SW480 (cell line): ENCODE measurements at places on chromosomes 13 and 19.

GRCh38 chr13:45473627-45474026 is 8.9 kb downstream of the COG3 start:
- DNase-seq = peak; percentile 16

- no peak for DNase-seq
Measured at GRCh38 chr19:3443840-3444694, 36.3 kb downstream of the SMIM24 start.

- DNase-seq = no peak
Measured at GRCh38 chr19:3737487-3738205, 23.8 kb downstream of the APBA3 start.

- no peak for DNase-seq
Measured at GRCh38 chr13:39189778-39190177, 151.5 kb downstream of the NHLRC3 start.

- no peak for DNase-seq
Measured at GRCh38 chr13:104967836-104968630, 1567.4 kb downstream of the EFNB2 start.

GRCh38 chr13:74708629-74709028 is 574.4 kb upstream of the KLF12 start:
- no peak for DNase-seq

- DNase-seq = no peak
Measured at GRCh38 chr19:15404097-15404779, 14.6 kb downstream of the AKAP8L start.

- peak; percentile 26 for DNase-seq
Measured at GRCh38 chr13:42836930-42837690, 55.7 kb downstream of the FAM216B start.

GRCh38 chr19:1921326-1921725 is 16.1 kb downstream of the ADAT3 start:
- no peak for DNase-seq
